ENCODE measurements at places on chromosomes 13 and 19. TPM values are rescaled to one million over a fixed set of nuclear protein-coding genes. Genes with fewer than 3 reads are reported as not detected.
A peak's percentile ranks its signal among the peaks of the same experiment; 100 is the strongest.

The GPALPP1 gene
- total RNA-seq, result 15.3 TPM

- DNase-seq, result no peak
These were observed 56.8 kb upstream of the KATNAL1 start for GRCh38 chr13:30364133-30364532.

The LSM4 gene
- total RNA-seq, result 68.4 TPM

The CNN1 gene
- 21.8 TPM for total RNA-seq

DNA sequence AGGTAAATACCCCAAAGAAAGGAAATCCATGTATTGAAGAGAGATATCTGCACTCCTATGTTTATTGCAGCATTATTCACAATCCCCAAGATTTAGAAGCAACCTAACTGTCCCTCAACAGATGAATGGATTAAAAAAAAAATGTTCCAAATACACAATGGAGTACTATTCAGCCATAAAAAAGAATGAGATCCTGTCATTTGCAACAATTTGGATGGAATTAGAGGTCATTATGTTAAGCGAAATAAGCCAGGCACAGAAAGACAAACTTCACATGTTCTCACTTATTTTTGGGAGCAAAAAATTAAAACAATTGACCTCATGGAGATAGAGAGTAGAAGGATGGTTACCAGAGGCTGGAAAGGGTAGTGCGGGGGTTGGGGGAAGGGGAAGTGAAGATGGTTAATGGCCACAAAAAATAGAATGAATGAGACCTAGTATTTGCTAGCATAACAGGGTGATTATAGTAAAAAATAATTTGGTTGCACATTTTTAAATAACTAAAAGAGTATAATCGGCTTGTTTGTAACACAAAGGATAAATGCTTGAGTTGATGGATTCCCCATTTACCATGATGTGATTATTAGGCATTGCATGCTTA is 9.7 kb upstream of the ZNF709 start:
- no peak for DNase-seq

DNA sequence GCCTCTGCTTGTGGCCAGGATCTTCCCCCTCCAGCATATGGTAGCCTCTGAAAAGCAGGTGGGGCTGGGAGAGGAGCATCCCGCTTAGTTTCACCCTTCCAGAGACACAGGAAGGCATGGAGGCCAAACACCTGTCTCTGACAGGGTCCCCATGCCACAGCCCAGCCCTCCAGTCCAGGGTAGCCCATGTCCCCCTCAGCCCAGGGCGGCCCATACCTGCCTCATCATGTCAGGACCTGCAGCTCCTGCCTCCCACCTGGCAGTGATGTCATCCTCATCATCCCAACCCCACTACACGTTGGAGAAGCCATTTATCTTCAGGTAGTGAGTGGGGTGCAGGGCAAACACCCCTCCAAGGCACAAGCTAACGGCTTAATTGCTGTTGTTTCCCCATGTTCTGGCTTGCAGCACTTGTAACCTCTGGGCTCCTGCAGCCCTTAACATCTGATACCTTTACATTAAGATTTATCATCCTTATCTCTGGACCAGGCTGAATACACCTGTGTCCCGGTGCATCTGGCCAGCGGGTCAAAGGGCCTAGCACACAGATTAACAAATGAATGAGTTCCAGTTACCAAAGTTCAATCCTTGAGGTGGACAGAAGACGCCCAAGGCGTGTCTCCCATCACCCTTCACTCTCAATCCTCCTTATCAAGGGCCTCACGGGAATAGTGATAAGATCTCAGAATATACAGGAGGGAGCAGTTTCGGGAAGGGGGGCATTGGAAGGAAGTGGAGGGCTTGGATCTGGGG is 22.2 kb downstream of the ZNF175 start:
- DNase-seq, result no peak

DNA sequence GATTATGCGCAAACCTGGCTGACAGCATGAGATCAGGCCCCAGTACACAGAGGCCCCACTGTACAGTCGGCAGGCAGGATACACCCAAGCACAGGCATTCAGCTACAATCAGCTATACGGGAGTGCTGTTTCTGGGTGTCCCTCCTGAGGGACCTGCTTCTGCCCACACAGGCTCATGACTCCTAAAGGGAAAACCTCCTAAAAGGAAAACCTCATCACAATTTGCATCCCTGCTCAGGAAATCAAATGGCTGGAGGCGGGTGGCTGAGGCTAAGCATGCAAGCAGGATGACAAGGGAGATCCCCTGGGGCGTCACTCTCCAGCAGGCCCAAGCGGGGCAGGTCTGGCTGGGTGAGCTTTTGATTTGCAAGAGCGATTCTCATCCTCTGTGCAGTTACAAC is 99.8 kb downstream of the CRYL1 start:
- peak; percentile 78 for DNase-seq

GRCh38 chr13:45446181-45446580 is 18.6 kb upstream of the COG3 start:
- DNase-seq, result no peak

The SIN3B gene
- total RNA-seq, result 72.9 TPM

GRCh38 chr13:113582841-113583631 is 1.5 kb upstream of the TFDP1 start:
- DNase-seq, result peak; percentile 83

The WDR87 gene
- not detected for total RNA-seq

DNA sequence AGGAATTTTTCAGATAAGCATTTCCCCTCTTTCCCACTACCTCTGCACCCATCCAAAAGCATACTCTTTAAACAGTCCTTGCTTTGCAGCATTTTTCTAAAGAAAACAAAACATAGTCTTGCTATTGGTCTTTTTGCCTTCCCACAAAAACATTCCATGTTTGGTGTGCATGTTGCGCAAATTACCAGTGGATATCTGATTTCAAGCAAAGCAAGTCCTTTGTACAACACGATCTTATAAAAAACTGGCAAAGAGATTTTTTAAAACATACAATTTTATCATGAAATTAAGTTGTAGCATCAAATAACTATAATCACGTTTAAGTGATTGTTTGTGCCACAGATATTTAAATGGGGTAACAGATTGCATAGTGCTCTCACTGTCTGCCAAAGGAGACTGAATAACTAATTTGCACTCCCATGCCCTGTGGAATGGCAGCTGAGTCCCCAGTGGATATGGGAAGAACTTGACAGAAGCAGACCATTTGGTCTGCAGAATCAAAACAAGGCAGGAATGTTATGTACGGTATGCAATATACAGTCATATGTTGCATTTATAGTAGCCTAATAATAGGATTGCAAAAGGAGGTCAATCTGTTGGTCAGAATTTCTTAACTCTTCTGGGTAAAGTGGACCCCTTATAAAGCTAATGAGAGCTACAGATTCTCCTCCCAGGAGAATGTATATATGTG is 285.7 kb downstream of the TBC1D4 start:
- no peak for DNase-seq

GRCh38 chr13:30116379-30116778 is 191.0 kb downstream of the KATNAL1 start:
- DNase-seq, result peak; percentile 59

DNA sequence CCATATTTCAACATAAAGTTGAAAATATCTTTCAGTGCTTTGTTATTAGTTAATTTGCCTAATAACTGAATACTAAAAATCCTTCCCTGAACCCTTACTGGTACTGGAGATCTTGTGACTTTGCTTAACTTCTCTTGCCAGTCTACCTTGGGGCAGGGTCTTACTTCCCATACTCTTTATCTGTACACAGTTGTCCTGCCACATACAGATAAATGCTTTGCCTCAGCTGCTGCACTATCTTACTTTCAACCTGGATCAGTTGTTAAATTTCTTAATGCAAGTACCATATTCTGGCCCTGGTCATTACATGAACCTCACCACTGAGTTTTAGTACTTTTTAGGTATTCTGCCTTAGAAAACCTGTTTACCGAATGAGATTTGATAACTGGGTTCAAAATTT is 107.6 kb downstream of the PIBF1 start:
- DNase-seq, result no peak

The APC2 gene
- 0.10 TPM for total RNA-seq

The IRGC gene
- total RNA-seq, result not detected

GRCh38 chr19:19820774-19821320 is 703 bp downstream of the ZNF506 start:
- no peak for DNase-seq

- no peak for DNase-seq
These were observed 64.9 kb downstream of the EDNRB start for GRCh38 chr13:77853703-77854102.

GRCh38 chr13:114249077-114249476 is 14.4 kb downstream of the CDC16 start:
- no peak for DNase-seq

The NPAS1 gene
- not detected for total RNA-seq

- no peak for DNase-seq
These were observed 62.4 kb upstream of the KLHL1 start for GRCh38 chr13:70170689-70171088.

DNA sequence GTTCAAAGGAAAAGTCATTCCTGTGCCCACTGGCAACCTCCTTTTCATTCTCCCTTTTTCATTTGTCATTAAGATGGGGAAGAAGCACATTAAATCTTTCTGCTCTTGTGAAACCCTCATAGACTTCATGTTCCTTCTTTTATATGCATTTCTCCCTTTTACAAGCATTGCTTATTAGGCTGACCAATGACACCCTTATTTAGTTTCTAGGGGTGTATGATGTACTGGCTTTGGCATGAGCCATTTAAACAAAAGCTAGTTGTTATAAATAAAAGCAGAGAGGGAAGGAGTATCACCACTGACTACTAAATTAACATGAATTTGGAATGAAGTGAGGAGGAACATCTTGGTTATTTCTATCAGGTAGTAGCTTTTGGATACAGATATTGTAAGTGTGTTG is 68.2 kb upstream of the PCDH9 start:
- DNase-seq, result no peak

The MCEMP1 gene
- total RNA-seq, result 9.1 TPM

The ANO8 gene
- total RNA-seq, result 16.2 TPM

The SERTAD1 gene
- 20.2 TPM for total RNA-seq

DNA sequence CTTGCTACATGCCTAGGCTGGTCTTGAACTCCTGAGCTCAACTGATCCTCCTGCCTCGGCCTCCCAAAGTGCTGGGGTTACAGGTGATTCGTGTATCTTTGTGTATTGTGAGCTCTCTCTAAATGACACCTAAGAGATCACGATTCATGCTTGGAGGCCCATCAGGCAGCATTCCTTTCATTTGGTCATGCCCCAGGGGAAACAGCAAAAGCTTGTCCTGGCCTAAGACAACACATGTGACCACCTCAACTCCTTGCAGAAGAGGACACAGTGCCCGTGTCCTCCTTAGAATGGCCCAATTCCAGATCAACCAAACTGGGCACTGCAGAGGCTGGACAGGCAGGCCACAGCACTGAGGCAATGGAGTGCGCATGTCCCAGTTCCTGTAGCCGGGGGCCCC is 32.5 kb downstream of the ZC3H4 start:
- DNase-seq, result no peak

The PRR22 gene
- total RNA-seq, result 1.5 TPM

- DNase-seq, result no peak
These were observed 297.2 kb downstream of the DCT start for GRCh38 chr13:94182185-94182761.

DNA sequence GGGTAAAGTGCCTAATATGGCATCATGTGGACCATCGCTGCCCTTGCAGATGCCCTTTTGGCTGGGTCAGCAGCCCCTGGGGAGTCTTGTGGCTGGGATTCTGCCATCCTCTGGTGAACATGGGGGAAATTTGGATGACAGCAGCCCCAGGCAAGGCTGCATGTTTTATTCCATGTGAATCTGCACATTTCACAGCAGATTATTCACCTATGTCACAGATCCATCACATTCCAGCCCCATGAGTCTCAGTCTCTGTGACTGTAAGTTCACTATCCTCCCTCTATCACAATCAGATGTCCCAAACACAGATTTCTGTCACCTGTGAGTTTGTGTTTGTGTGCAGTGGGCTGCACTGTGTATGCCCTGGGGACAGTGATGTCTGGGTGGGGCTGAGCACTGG is 36.8 kb upstream of the PSG9 start:
- no peak for DNase-seq

DNA sequence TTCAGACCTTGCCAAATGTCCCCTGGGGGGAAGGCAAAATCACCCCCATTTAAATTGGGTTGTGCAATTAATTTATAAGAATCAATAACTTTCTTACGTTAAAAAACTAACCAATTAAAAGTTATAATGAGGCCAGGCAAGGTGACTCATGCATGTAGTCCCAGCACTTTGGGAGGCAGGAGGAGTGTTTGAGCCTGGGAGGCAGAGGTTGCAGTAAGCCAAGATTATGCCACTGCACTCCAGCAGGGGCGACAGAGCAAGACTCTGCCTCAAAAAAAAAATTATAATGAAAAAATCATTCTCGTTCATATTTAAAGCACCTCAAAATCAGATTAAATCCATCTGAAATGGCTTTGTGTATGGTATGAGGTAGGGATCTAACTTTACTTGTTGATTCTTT is 18.4 kb upstream of the SIGLEC14 start:
- DNase-seq, result no peak

The ALG5 gene
- 44.0 TPM for total RNA-seq

DNA sequence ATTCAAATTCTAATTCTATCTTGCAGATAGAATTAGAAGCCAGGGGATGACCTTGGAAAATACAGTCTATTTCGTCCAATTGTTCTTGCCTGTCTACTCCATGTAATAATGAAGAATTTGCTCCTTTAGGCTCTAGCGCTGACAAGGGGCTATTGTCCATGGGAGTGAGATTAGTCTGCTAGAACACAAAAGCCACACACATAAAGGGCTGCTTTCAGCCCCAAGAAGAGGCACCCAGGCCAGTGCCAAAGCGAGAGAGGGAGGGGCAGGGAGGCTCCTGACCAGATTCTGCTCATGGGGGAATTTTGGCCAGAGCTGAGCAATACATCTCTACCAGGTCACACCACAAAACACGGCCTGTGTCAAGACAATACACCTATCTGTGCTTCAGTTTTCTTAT is 1306.9 kb downstream of the UQCRFS1 start:
- DNase-seq, result no peak

DNA sequence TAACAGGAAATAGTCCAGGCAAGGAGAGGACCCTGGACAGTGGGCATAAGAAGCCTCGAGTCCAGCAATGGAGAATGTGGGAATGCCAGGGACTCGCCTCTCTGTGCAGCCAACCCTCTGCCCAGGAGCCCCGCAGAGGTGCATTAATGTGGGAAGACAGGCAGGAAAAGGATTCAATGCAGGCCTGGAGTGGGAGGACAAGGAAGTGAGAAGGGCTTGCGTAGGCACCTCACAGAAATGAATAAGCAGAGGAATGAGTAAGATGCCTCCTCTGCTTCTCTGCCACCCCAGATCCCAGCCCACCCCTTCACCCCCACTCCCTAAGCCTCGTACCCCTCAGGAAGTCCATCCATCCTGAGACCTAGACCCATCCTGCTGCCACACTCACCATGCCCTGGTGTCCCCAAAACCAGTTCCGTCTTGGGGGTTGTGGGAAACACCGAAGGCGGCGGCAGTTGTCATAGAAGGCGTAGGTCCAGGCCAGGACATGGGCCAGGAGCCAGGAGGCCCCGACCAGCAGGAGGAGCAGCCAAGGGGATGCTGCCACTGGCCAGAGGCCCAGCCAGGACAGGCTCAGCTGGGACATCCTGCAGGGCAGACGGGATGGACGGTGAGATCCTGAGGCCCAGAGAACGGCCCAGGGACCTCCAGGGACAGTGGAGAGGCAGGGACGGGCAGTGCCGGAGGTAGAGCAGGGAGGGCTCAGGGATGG is 692 bp downstream of the CYP4F2 start:
- no peak for DNase-seq

All from mesenteric fat pad (tissue), 1 donor.